ENCODE measurements at places on chromosomes 13 and 19.

GRCh38 chr19:19157808-19158207 is 12.3 kb downstream of the MEF2B start:
- no peak for DNase-seq

DNA sequence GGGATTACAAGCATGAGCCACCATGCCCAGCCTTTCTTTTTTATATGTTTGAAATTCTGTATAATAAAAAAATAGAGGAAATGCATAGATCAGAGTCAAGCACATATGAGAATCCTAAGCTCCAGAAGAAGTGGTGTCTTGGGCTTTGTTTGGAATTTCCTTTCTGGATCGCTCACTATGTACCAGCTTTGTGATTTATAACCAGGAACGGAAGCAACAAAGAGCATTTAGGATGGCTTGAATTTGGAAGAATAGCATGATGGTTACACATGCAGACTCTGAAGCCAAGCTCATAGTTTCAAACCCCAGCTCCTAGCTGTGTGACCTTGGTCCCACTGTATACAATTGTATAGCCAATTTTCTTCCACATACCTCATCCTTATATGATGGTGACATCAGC is 28.0 kb upstream of the SLC15A1 start:
- no peak for DNase-seq

DNA sequence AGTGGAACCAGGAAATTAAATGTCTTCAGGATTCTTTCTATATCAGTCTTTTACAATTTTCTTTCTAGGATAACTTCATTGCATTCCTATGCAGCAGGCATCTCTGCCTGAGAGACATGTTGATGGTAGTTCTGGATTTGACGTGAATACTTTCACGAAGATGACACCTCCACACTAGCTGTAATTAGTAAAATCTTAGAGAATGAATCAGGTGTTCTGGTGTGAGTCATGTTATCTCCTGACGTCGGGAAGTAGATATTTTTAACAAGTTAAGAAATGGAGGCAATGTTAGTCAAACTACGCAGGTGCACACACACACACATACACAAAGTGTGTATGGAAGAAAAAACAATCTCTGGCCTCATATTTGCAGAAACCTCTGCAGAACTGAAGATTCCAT is 1661.3 kb upstream of the MIR17HG start:
- DNase-seq: no peak

GRCh38 chr13:101714195-101714594 is 261.7 kb downstream of the ITGBL1 start:
- DNase-seq: no peak

GRCh38 chr13:34416971-34417380 is 525.1 kb upstream of the NBEA start:
- DNase-seq: no peak

Data from right kidney (tissue), 9 donors.